ENCODE measurements at places on chromosomes 1 and 21. TPM values are rescaled to one million over a fixed set of nuclear protein-coding genes. Genes with fewer than 3 reads are reported as not detected.

Gene ACKR1
- polyA plus RNA-seq, result not detected

DNA sequence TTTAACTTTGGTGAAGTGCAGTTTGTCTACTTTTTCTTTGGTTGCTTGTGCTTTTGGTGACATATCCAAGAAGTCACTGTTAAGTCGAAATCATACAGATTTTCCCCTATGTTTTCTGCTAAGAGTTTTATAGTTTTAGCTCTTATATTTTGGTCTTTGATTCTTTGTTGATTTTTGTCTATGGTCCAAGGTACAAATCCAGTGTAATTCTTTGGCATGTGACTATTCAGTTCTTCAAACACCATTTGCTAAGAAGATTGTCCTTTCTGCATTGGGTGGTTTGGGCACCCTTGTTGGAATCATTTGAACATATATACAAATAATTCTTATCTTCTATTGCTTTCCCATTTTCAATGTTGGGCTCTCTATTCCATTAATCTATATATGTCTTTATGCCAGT lies 16.2 kb downstream of the HIPK1 start:
- no peak for DNase-seq

- no peak for DNase-seq
These were observed 182.7 kb upstream of the KLHDC7A start for GRCh38 chr1:18297896-18298648.

GRCh38 chr1:153456396-153456795 lies 4.1 kb downstream of the S100A7 start:
- DNase-seq, result no peak

DNA sequence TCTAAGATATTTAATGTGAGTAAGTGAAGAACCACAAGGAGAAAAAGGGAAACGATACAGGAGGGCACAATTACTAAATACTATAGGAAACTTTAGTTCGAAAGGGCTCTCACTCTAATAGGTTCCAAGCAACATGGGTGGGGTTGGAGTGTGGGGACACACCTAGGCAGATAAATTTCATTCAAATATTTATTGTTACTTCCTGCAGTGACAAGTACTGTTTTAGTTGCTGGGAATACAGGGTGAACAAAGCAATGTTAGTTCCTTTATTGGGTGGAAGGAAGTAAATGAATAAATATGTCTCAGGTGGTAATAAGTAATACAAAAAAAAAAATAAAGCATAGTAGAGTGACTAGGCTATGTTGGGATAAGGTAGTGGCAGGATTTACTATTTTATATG lies 73.2 kb upstream of the B3GALT2 start:
- no peak for DNase-seq

Gene ILDR2
- 15.7 TPM for polyA plus RNA-seq

DNA sequence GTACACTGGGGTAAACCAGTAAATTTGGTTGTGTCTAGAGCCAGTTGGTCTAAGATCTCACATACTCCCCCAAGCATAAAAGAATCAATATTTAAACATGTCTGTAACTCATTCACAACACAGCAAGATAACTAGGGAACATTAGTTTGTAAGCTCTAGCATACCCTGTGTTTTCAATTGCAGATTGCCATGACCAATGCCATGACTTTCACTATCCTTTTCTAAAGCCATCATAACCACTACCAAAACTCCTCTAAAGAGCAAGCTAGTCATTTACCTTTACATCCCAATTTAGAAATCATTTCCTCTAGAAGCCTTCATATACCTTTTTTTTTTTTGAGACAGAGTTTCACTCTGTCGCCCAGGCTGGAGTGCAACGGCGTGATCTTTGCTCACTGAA lies 56.5 kb upstream of the PLA2G4A start:
- DNase-seq, result no peak
